ENCODE measurements at places on chromosomes 2 and 18.

- no peak for DNase-seq
Measured at GRCh38 chr2:156340377-156340776, 7.9 kb upstream of the NR4A2 start.

DNA sequence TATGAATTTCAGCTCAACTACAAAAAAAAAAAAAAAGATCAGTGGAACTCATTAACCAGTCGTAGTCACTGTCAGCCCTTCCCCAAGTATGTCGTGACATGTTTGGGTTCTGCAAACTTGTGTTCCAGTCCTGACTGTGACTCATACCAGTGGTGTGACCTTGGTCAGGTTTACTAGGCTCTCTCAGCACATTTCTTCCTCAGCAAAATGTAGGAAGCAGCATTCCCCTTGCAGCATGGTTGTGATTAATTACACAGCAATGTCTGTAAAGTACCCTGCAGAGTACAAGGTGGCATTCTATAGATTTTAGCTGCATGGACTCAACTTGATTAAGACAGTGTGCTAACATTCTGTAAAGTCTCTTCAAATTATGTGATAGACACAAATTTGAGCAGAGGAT, 156.9 kb downstream of the LAMA1 start:
- DNase-seq = no peak

DNA sequence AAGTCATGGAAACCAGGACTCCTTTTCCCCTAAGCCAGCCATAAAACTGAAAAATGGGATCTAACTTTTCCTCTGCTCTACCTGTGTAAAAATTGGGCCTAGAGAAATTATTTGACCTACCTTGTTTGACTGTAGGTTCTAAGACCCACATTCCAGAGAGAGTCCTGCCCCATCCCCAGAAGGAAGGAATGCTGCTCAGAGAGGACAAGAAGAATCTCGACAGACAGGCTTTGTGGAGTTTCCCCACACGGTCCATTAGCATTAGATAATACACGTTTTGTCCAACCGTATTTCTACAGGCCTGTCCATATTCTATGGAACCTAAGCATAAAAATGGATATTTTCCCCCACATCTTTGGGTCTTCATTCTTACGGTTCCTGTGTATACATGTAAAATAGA, 403.3 kb downstream of the METTL4 start:
- no peak for DNase-seq

- DNase-seq = no peak
Measured at GRCh38 chr2:166032361-166032760, 78.8 kb upstream of the TTC21B start.

DNA sequence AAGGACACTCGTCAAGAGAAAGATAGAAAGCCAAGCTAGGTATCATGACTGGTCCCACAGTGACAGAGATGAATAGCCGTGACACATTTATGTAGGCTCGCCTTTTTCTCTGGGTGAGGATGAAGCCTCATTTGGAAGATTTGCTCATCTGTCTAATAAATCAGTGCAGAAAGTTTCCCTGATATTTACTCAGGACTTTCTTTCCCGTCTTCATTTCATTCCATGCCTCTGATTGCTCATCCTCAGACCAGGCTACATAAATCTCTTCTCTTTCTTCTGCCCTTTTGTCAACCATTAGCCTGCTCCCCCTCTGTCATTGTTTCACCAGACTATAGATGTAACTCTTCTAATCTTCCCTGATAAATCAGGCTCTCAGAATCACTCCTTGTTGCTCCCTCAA, 361.8 kb upstream of the MEIS1 start:
- DNase-seq = no peak

GRCh38 chr2:8535821-8536685, 145.8 kb upstream of the ID2 start:
- no peak for DNase-seq

DNA sequence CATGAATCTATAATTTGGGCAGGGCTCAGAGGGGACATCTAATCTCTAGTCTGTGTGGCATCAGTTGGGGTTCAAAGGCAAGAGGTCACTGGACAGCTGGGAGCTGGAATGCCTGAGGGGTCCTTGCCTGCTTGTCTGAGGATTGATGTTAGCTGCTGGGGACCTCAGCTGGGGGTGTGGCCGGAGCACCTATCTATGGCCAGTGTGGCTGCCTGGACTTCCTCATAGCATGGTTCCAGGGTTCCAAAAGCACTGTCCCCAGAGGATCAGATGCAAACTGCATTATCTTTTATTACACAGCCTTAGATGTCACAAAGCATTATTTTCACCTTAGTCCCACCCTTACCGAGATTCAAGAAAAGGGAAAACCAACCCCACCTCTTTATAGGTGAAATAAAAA, 38.6 kb upstream of the YPEL5 start:
- DNase-seq = no peak

GRCh38 chr2:149148194-149149006, 109.9 kb downstream of the LYPD6B start:
- no peak for DNase-seq

- DNase-seq = no peak
Measured at GRCh38 chr2:11540996-11541692, 7.3 kb downstream of the GREB1 start.
